CD14-positive monocyte (primary cell): ENCODE measurements at places on chromosomes 16 and 17.
A peak's percentile ranks its signal among the peaks of the same experiment; 100 is the strongest.

DNA sequence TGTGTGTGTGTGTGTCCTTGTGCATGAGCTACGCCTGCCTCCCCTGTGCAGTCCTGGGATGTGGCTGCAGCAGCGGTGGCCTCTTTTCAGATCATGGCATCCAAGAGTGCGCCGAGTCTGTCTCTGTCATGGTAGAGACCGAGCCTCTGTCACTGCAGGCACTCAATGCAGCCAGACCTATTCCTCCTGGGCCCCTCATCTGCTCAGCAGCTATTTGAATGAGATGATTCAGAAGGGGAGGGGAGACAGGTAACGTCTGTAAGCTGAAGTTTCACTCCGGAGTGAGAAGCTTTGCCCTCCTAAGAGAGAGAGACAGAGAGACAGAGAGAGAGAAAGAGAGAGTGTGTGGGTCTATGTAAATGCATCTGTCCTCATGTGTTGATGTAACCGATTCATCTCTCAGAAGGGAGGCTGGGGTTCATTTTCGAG lies 22.5 kb downstream of the STAT5A start:
- no peak for DNase-seq

GRCh38 chr16:1137604-1138003 lies 15.3 kb upstream of the CACNA1H start:
- no peak for DNase-seq

- DNase-seq: no peak
These were observed 8.4 kb upstream of the PLK1 start for GRCh38 chr16:23670137-23670776.

DNA sequence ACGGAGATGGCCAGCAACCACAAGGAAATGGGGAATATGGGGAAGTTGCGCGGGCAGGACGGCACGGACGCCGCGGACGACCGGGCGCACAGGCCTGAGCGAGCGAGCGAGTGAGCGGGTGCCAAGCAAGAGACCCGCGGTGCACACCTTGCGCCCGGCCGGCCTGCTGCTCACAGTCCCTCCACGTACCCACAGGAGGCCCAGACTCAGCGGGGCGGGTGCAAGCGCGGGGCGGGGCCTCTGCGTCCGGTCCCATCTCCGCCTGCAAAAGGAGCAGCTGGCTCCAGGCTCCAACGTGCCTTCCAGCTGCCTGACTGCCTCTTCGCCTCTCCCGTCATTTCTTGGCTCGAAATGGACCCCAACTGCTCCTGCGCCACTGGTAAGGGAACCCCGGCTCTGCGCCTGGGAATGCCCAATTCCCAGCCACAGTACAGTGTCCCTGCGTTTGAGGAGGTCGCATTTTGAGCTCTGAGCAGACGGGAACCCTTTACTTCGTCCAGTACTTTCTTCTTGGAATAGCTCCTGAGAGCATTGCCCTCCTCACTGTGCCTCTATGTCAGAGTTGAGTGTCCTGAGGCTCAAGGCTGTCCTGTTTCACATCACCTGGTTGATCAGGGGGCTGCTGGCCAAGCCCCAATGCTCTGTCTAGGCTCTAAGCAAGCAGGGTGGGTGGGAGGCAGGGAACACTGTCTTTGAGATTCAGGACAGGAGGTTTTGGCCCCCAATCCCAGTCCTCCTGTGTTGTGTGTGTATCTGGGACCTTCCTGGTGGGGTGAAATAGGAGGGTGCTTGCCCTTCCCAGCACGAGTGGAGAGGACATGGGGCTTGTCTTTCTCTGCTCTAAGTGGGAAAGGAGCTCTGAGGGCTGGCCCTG lies 8.1 kb upstream of the MT1E start:
- DNase-seq: peak; percentile 38

DNA sequence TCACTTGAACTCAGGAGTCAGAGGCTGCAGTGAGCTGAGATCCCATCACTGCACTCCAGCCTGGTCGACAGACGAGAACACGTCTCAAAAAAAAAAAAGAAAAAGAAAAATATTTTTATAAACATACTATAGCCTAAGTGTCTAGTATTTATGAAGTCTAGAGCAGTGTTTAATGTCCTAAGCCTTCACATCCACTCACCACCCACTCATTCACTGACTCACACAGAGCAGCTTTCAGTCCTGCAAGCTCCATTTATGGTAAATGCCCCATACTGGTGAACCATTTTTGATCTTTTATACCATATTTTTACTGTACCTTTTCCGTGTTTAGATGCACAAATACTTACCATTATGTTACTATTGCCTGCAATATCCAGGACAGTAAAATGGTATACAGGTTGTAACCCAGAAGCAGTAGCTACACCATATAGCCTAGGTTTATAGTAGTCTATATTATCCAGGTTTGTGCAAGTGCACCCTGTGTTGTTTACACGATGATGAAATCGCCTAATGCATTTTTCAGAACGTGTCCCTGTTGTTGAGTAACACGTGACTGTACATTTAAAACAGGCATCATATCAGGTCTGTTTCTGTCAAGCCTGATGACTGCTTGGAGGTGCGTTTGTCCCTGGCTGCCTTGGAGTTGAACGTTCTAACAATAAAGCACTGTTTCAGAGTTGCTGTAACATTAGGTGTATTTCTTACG lies 10.1 kb downstream of the NUDT7 start:
- no peak for DNase-seq

DNA sequence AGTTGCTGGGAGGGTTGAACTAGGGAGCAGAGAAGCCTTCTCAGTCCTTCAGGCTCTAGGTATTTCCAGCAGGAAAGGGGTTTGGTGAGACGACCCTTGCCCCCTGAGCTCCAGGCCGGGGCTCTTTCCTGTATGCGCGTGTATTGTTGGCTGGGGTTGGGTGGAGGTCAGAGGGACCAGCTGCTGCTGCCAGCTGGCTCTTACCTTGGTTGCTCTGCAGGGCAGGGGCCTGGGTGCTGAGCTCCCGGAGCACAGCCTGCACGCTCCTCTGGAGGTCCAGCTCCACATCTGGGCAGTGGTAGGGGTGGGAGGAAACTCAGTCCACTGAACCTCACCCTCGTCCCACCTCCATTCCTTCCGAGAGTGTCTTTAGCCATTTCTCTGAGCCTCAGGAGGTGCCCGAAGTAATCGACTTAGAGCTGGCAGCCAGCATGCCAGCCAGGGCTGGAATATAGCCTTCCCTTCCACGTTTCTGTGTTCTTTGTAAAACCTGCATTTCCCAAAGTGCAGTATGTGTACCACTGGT lies 28.0 kb downstream of the PIK3R6 start:
- DNase-seq: no peak

- no peak for DNase-seq
These were observed 7.0 kb upstream of the ODF4 start for GRCh38 chr17:8332688-8333087.

DNA sequence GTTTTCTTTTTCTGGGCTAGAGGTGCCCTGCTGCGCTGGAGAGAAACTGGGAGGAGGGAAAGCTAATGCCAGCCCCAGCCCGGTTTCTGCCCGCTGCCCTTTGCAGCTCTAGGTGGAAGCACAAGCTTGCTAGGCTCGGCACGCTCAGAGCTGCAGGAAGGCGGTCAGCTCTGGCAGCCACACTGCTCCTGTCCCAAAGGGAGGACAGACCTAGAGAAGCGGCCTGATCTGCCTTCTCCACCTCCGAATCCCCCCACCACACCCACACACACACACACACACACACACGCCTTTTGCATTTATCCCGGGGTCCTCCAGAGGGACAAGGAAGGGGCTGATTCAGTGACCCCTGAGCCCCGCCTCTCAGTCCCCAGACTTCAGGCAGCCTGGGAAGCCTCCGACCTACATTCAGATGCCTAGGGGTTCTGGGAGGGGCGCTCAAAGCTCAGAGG lies 418.1 kb downstream of the SOX9 start:
- DNase-seq: no peak

- DNase-seq: no peak
These were observed 7.0 kb upstream of the SPATA20 start for GRCh38 chr17:50539762-50540559.

DNA sequence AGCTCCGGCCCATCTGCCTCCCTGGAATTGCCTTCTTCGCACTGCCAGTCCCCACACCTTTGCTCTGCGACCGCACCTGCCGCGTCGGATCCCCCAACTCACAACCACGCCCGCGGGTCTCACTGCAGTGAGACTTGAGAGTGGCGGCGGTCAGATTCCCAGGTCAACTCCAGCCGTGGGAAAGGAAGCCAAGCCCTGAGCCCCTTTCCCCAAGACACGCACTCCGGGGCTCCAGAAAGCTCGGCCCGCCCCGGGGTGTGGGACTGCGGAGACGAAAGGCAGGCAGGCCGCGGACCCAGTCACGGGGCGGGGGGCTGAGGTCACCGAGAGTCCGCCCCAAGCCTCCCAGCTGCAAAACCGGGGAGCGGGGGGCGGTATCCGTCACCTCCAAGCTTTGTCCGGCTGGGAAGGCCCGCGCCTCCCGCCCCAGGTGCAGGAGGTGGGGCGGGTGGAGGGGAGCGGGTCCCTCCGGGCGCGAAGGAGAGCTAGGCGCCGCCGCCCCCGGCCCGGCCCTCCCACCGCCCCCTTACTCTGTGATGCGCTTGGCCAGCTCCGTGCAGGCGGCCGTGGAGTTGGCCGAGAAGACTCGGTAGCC lies 615 bp downstream of the PRPSAP1 start:
- no peak for DNase-seq

- no peak for DNase-seq
These were observed 43.4 kb downstream of the CCDC42 start for GRCh38 chr17:8701221-8701620.

- DNase-seq: no peak
These were observed 467 bp upstream of the GDE1 start for GRCh38 chr16:19522397-19522732.

DNA sequence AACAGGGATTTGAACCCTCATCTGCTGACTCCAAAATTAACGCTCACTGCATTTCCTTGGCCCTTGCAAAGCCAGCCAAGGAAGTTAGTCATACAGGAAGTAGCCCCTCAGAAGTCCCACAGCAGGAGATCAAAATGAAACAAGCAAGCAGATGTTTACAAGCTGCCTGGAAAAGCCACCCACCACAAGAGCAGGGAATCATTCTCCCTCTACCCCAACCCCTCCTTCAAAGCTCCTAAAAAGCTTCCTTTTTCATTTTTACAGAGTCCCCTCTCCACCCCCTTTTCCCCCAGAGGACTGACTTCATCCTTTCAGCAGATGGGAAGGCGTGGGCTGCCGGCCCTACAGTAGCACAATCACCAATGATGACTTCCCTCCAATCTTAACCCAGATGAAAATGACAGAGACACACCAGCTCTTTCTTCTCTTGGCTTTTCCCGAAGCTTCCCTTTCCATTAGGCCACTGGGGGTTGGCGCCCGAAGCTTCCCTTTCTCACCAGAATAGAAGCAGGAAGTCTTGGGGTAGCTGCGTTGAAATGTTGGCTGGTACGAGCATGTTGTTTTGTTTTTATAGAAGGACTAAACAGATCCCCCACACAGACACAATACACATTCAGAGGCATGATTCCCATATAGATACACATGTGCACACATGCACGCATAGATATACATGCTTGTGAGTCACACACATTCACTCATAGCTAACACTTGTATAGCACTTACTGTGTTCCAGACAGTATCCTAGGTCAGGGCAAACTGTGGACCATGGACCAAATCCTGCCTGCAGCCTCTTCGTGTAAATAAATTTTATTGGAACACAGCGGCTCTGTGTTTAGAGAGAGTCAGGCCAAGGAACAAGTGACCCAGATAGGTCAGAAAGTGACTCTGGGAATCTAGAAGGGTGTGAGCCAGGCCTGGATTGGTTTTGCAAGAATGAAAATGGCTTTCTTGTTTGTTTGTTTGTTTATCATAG lies 17.4 kb downstream of the ITPRIPL2 start:
- peak; percentile 57 for DNase-seq

- no peak for DNase-seq
These were observed at the start of gene CNGB1 for GRCh38 chr16:57970970-57971369. TSS of gene CNGB1 (minus strand) at chr16:57971128. CDS start at chr16:57967286, 3,842 bp downstream.

DNA sequence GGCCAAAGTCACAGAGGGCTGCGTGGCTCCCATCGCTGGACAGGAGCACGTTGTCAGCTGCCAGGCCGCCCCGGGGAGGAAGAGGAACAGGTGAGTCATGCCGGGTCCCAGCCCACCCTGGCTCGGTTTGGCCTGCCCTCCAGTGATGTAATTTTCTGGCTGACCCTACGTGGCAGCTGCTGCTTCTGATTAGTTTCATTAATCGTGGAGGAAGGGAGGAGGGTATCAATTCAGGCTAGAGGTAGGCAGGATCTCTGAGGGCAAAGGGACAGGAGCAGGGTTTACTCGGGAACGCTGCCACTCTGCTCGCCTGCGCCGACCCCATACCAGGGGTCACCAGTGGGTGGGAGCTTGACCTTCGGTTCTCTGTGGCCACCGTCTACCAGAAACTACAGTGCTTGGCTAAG lies 11.7 kb upstream of the SPATA32 start:
- no peak for DNase-seq

- DNase-seq: no peak
These were observed 2.8 kb upstream of the IRX3 start for GRCh38 chr16:54289242-54289944.

- no peak for DNase-seq
These were observed 27.1 kb upstream of the SCNN1B start for GRCh38 chr16:23274968-23275367.

GRCh38 chr16:14284930-14285512 lies 213.9 kb downstream of the MRTFB start:
- no peak for DNase-seq

- DNase-seq: peak; percentile 51
These were observed 3.0 kb upstream of the QPRT start for GRCh38 chr16:29675811-29676643.

GRCh38 chr17:76467366-76467765 lies at the start of gene AANAT:
TSS of gene AANAT (plus strand) at chr17:76467603. CDS start at chr17:76468747, 1,144 bp downstream.
- DNase-seq: no peak

DNA sequence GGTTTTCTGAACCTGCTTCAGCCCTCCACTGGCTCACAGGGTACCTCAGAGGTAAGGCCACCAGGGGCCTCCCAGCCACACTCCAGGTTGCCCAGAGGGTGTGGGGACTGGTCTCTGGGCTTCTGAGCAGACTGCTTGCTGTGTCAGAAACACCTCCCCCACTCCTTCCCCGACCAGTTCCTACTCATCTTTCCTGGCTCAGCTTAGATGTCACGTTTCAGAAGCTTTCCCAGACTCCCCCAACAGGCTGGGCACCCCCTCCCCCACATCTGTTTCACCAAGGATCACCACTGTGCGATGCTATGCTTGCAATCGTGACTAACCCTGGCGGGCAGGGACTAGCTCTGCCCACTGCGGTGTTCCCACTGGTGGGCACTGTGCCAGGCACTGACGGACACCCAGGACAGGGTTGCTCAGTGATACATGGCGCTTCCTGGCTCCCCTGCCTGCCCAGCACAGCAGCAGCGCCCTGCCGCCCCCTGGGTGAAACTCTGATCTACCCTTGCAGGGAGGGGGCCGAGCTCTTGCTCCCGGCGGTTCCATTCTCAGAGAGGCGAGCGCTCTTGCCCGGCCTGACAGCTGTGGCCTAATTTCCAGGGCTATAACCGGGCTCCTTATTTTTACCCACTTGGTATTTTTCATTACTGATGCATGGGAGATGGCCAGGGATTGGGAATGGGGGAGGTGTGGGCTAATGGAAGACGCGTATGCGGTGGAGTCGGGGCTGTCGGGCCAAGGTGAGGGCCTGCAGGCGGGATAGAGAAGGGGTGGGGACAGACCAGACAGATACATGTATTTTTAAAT lies 29.4 kb upstream of the MTSS2 start:
- no peak for DNase-seq
